ENCODE measurements at places on chromosomes 12 and 14.

DNA sequence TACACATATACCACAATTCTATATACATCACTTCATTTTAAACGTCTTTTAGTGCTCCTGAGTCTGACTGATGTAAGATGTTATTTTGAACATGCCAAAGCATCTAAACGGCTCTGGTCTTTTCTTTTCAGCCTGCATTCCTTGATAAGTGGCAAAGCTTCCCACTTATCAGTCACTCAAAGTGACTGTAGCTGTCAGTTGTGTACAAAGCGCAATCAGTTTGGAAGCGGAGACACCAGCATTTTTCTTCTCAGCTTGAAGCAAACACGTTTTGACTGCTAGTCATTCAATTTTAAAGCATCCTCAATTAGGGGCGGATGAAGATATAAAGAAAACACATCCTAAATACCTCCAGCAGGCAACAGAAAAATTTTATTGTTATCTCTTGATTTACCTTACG is 226.8 kb downstream of the SOX5 start:
- no peak for DNase-seq

GRCh38 chr14:38310420-38310995 is 54.6 kb upstream of the CLEC14A start:
- DNase-seq = no peak

DNA sequence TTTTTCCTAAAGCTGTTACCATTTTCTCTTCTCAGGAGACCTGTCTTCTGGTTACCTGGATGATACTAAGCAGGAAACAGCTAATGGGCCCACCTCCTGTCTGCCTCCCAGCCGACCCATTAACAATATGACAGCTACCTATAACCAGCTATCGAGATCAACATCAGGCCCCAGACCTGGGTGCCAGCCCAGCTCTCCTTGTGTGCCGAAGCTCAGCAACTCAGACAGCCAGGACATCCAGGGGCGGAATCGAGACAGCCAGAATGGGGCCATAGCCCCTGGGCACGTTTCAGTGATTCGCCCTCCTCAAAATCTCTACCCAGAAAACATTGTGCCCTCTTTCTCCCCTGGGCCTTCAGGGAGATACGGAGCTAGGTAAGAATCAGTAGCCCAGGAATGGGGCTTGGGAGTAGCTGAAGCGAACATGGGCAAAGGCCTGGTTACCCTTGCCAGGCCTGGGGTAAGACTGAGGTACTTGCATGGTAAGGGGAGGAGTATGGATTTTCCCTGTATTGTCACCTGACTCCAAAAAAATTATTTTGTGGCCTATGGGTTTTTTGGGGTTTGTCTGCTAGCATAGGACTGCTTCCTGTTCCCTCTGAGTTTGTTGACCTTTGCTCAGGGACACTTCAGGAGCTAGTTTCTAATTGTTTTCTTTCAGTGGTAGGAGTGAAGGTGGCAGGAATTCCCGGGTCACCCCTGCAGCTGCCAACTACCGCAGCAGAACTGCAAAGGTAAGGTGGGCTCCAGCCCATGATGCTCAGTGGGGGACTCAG is 26.6 kb downstream of the TRAFD1 start:
- DNase-seq = no peak

- DNase-seq = no peak
These were observed 996 bp downstream of the REC8 start for GRCh38 chr14:24172871-24173281.

GRCh38 chr12:19572920-19573558 is 133.7 kb downstream of the AEBP2 start:
- DNase-seq = no peak

GRCh38 chr12:58931518-58931917 is 11.2 kb upstream of the LRIG3 start:
- no peak for DNase-seq

- no peak for DNase-seq
These were observed 322.3 kb upstream of the E2F7 start for GRCh38 chr12:77387671-77388070.

DNA sequence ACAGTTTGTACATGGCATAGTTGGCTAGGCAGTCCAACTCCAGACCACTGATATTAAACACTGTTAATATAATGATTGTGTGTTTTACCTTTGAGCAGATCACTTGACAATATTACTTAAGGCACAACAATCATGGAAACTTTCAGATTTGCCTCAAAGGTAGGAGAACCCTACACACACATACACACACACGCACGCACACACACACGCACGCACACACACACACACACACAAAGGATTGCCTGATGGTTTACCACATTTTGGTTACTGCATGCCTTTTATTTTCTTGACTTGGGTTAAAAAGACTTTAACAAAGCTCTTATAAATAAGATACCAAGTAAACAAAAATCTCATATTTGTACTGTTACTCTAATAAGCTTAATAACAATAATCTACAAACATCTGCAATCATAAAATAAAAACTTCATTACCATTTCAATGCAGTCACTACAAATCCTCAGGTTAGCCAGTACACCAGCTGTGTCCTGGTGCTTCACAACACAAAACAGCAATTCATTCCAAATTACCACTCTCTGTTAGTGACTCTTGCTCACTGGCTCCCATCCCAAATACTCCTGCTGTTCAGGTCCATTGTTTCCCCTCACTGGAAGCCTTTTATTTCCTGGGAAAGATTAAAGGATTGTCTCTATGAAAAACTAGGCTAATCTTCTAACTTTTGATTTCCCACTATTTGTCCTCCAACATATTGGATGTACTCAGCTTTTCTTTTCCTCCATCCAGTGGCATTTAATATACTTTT is 175.2 kb upstream of the ATP2B1 start:
- DNase-seq = no peak

DNA sequence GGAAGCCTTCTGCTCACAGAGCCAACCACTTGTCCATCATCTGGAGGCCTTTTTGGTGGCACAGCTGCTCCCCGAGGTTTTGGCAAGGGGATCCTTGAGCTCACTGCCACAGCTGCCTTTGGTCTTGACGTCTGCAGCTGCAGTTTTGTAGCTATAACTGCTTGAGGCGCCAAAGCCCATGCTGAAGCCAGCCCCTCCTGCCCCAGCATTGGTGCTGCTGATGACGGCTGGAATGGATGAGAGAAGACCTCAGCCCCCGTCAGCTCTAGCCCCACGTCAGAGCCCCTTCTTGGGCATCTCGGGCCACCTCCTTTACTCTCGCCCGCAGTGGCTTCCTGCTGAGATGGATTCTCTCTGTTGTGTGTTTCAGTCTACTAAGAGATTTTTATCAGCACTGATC is 12.3 kb upstream of the KRT74 start:
- peak; percentile 45 for DNase-seq

Measured in stimulated activated CD8-positive, alpha-beta memory T cell treated with anti-CD3 and anti-CD28 coated beads, Interleukin-12 subunit alpha, Interleukin-12 subunit beta, amount 100 ng/mL, for 1 hour (primary cell).